ENCODE measurements at places on chromosomes 2 and 18.

- peak; percentile 61 for DNase-seq
Measured at GRCh38 chr2:190277234-190278112, 42.2 kb downstream of the HIBCH start.

GRCh38 chr2:197717863-197718262 lies 12.7 kb downstream of the MARS2 start:
- DNase-seq: no peak

DNA sequence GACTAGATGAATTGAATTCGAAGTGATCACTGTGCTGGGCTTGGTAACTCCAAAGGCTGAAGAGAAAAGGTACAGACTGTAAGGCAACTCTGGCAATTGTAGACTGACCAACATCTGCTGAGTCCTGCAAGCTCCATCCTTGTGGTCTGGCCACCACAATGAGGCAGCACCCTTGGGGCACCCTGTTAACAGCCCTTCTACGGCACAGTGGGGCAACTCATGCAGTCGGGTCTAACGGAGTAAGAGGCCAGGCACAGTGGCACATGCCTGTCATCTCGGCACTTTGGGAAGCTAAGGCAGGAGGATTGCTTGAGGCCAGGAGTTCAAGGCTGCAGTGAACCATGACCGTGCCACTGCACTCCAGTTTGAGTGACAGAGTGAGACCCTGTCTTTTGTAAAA lies 126.8 kb downstream of the ZAP70 start:
- no peak for DNase-seq

- no peak for DNase-seq
Measured at GRCh38 chr2:40584432-40584831, 132.5 kb upstream of the SLC8A1 start.

DNA sequence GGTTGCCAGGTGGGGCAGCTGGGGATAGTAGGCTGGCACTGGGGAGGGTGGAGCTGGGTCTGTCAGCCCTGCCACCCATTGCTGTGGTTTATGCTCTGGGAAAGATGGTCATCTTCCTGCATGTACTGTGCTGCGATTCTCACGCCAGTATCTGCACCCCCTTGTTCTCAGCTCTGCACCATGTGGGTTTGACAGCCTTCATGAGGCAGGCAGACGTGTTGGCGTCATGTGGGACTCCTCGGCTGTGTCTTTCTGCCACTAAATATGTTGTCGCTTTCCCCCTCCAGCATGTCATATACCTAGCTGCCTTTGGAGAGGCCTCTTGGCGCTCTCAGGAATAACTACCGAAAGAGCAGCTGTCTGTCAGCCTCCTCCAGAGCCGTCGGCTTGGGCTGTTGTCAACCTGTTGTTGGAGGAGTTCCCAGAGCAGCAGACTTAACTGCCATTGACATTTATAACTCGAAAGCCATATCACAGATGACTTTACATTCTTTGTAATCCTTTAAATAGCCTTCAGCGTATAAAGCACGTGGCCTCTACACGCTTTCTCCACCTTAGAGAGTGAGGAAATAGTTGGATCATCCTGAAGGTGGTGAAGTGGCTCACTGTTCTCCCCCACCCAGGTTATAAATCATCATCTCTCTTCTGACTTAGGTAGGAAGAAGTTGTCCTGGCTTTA lies 80.4 kb upstream of the MGAT5 start:
- DNase-seq: no peak

GRCh38 chr18:55401638-55402191 lies 186.3 kb downstream of the TCF4 start:
- DNase-seq: peak; percentile 86

GRCh38 chr2:231605607-231606091 lies 13.0 kb downstream of the TEX44 start:
- no peak for DNase-seq

GRCh38 chr2:194696690-194697089 lies 960.3 kb upstream of the SLC39A10 start:
- DNase-seq: no peak

DNA sequence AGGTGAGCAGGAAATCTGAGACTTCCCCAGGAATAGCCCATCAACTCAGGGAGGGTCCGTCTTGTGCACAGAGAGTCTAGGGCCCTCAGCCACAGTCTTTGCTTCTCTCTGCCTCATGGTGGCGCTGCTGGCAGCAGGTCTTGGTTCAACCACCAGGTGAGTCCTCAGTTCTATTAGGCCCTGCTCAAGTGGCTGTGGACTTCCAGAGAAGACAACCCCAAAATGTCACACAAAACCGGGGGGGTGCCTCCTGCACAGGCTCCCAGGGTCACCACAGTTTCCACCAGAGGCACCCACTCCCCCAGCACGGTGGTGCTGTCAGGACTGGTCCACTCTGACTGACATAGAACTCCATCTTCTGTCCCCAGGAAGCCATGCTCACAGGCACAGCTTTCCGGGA lies 2.4 kb upstream of the CHRNG start:
- DNase-seq: no peak

GRCh38 chr18:67875944-67876343 lies 359.4 kb upstream of the DSEL start:
- no peak for DNase-seq

- peak; percentile 12 for DNase-seq
Measured at GRCh38 chr18:3148930-3149535, 70.7 kb downstream of the MYOM1 start.

- DNase-seq: peak; percentile 49
Measured at GRCh38 chr2:202376460-202377206, 506 bp downstream of the BMPR2 start.

DNA sequence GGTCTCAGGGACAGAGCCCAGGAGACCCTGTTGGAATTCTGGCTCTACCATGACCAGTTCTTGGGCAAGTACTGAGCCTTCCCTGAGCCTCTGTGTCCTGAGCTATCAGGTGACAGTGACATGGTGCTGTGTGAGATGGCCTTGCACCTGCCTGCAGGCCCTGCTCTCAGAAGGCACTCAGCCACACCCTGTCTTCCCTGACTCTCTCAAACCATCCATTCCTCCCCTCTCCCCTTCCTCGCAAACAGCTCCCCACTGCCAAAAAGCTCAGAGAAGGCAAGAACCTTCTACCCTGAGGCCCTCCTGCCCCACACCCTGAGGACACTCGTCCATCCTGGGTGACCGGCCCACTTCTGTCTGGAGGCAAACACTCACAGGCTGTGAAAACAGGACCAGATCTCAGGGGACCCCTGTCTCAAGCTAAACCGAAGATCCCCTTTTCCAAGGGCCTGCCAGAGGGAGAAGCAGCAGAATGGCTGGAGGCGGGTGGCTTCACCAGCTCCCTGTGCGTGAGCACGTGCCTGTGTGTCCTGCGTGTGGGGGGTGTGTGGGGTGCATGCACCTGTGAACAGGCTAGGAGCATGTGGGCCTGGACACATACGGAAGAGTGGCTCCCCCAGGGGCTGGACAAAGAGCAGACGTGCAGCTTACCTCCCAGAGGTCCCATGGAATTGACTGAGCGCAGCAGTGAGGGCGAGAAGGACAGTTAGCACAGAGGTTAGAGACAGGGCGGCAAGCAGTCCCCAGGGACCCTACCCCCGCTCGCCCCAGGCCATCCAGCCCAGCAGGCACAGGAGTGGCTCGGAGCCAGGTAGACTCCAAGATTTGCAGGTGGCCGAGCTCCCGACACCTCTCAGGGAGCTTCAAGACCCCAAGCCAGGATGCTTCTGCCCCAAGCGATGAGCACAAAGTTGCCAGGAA lies 53.9 kb downstream of the BIN1 start:
- DNase-seq: no peak

- DNase-seq: no peak
Measured at GRCh38 chr2:50597206-50597605, 434.7 kb downstream of the NRXN1 start.

- DNase-seq: peak; percentile 43
Measured at GRCh38 chr2:30398084-30398873, 48.8 kb upstream of the LCLAT1 start.

- DNase-seq: no peak
Measured at GRCh38 chr2:16254356-16254965, 314.1 kb downstream of the MYCN start.

- no peak for DNase-seq
Measured at GRCh38 chr2:6937157-6937556, 19.9 kb downstream of the RNF144A start.

DNA sequence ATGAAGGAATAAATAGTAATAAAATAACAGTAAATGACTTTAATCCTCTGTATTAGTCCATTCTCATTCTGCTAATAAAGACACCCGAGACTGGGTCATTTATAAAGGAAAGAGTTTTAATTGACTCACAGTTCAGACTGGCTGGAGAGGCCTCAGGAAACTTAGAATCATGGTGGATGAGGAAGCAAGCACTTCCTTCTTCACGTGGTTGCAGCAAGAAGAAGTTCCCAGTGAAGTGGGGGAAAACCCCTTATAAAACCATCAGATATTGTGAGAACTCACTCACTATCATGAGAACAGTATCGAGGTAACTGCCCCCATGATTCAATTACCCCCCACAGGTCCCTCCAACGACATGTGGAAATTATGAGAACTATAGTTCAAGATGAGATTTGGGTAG lies 727.9 kb upstream of the LINC00305 start:
- DNase-seq: no peak

DNA sequence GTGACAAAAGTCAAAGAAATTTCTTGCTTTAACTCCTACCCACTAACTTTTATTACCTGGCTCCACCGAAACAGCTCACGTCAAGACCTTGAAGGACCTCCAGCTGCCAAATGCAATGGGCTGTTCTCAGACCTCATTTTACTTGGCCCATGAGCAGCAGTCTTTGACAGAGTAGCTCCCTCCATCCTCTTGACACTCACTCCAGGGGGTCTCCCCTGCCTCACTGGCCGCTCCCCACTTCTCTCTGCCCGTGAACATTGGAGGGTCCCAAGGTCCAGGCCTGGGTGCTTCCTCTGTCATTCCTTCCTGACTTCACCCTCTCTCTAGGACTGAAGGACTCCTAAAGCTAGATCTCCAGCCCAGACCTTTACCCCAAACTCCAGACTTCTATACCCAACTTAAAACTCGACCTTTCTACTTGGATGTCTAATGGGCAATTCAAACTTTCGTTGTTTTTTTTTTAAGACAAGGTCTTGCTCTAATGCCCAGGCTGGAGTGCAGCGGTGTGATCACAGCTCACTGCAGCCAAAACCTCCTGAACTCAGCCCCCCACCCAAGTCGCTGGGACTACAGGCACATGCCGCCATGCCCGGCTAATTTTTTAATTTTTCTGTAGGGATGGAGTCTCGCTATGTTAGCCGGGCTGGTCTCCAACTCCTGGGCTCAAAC lies 92.9 kb upstream of the ST3GAL5 start:
- DNase-seq: no peak

- peak; percentile 60 for DNase-seq
Measured at GRCh38 chr2:26011990-26012856, 21.7 kb upstream of the RAB10 start.

GRCh38 chr2:152465541-152465940 lies 130.6 kb downstream of the FMNL2 start:
- no peak for DNase-seq

DNA sequence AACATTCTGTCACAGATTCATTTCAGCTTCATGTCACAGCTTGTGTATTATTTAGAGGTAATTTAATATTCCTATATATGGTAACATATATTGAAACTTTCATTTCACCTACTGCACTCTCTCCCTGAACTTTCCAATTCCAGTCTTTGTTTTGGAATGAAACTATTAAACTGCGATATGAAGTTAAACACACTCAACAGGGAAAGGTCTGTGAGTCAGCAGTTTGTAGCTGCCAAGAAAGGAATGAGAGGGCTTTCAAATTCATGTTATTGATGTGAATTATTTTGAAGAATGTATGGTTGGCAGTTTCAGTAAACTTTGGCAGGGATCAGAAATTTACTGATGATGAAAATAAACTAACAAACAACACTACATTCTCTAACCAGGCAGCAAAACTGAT lies 148.3 kb downstream of the HNMT start:
- DNase-seq: peak; percentile 38

DNA sequence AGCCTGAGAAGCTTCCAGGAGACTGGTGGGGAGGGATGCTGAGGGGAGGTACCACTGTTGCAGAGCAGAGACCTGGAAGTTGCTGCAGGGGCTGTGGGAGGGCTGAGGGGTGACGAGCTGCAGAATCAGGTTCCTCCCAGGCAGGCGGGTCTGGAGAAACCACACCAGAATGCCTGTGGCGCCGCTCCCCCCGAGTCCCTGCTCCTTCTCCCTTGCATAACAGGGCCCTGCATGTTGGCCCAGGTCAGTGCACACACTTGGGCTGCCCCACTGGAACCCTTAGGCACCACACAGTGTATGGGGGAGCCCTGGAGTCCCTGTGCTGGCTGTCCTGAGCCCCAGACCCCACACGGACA lies 60.4 kb downstream of the ARL4C start:
- no peak for DNase-seq

DNA sequence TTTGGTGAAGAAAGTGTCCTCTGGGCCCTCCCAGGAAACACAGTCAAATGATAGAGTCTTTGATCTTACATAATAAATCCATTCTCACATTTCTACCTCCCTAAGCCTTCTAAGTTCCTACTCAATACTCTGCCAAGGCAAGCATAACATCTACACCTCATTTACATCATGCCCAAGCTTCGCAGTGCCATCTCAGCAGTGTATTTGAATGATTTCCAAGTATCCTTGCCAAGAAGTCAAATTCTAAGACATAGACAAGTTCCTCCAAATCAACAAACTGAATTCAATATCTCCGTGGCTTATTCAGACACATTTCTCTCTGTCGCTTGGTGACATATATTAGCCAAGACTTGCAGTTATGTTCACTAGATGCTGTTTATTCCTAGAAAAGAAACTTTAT lies 8.1 kb upstream of the MLPH start:
- no peak for DNase-seq

- peak; percentile 80 for DNase-seq
Measured at GRCh38 chr2:19362755-19363473, 4.5 kb upstream of the OSR1 start.

DNA sequence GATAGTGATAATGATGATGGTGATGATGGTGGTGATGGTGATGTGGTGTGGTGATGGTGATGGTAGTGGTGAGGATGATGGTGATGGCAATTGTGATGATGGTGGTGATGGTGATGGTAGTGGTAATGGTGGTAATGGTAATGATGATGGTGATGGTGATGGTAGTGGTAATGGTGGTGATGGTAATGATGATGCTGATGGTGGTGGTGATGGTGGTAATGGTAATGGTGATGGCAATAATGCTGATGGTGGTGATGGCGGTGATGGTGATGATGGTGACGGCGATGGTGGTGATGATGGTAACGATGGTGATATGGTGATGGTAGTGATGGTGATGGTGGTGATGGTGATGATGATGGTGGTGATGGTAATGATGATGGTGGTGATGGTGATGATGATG lies 45.0 kb downstream of the ALK start:
- no peak for DNase-seq

DNA sequence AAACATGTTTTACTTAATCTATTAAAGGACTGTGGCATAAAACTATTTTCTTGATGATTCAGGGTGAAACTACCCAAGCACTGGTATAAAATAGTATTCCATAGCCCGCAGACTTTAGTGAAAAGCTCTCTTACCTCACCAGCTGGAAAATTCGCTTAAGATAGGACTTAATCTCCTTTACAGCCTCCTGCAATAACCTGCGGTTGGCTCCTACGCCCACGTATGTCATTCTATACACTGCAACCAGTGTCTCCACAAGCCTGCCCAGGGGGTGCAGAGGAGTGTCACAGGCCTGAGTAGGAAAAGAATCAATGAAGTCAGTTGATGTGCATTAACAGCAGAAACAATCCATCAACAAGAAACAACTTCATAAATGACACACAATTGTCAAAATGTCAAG lies 11.3 kb upstream of the MPP4 start:
- peak; percentile 35 for DNase-seq

All from iris pigment epithelial cell (primary cell).